Suppressor macrophage treated with lipopolysaccharide for 1 hour (primary cell): ENCODE measurements at places on chromosomes 13 and 19.

- DNase-seq, result peak; percentile 42
Observed at GRCh38 chr13:24618011-24618955, 61.9 kb upstream of the ATP12A start.

- peak; percentile 54 for DNase-seq
Observed at GRCh38 chr19:18205200-18205892, 1.5 kb upstream of the RAB3A start.

DNA sequence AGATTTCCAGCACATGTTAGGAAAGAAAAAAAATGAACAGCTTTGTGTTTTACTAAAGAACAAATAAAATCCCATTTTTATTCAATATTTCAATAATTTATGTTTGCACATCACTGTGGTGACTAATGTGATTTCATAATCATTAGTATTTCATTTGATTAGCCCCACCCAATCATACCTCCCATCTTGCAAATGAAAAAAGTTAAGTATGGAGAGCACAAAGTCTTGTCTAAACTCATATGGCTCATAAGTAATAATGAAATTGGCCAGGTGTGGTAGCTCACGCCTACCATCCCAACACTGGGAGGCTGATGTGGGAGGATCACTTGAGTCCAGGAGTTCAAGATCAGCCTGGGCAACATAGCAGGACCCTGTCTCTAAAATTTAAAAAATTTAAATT is 3.8 kb downstream of the ZNF490 start:
- no peak for DNase-seq

GRCh38 chr13:59277106-59277505 is 886.6 kb downstream of the DIAPH3 start:
- no peak for DNase-seq

DNA sequence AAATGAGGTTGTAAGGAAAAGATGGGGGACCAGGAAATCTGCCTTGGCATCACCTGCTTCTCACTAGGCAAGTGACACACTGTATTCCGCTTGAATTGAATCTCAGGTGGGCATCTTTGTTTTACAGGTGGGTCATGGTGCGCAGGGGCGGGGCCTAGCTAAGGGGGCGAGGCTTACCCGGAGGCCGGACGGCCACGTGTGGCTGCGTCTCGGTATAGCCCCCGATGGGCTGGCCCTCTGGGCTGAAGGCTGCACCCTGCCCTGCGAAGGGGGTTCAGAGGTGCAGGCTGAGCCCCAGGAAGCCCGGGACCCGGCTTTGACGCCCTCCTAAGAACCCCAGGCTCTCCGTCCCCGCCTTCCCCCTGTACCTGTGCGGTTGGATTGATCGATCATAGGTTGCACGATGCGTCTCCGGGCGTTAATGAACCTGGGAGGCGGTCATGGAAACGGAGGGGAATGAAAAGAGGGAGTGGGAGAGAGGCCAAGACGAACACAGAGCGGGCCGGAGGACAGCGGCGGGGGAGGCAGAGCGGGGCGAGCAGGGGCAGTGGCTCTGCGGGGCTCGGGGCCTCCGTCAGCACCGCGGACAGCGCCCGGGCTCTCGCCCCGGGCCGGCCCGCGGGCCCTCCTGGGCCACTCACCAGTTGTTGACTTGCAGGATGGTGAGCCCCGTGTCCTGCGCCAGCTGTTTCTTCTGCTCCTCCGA is 12.5 kb downstream of the MEIS3 start:
- DNase-seq, result peak; percentile 42

GRCh38 chr13:95698047-95698749 is 21.3 kb downstream of the DNAJC3 start:
- no peak for DNase-seq

- DNase-seq, result no peak
Observed at GRCh38 chr19:32649751-32650150, 25.2 kb downstream of the ANKRD27 start.

DNA sequence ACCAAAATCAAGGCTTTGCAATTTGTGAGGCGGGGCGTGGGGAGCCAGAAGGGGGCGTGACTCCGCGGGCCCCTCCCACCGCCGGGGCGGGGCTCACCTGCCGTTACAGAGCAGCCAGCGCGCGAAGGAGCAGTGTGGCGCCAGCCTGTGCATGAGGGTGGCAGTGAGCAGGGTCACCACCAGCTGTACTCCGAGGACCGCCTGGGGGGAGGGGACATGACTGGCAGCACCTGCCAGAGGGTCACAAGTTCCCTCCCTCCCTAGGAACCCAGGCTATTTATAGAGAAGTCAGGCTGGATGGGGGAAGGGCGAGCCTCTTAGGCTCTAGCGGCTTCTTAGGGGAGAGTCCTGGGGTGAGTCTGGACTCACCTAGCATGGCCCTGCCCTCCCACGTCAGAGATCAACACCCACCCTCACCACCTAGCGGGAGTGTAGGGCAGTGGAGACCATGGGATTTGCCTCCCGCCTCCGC is 3.6 kb downstream of the TMEM161A start:
- no peak for DNase-seq

DNA sequence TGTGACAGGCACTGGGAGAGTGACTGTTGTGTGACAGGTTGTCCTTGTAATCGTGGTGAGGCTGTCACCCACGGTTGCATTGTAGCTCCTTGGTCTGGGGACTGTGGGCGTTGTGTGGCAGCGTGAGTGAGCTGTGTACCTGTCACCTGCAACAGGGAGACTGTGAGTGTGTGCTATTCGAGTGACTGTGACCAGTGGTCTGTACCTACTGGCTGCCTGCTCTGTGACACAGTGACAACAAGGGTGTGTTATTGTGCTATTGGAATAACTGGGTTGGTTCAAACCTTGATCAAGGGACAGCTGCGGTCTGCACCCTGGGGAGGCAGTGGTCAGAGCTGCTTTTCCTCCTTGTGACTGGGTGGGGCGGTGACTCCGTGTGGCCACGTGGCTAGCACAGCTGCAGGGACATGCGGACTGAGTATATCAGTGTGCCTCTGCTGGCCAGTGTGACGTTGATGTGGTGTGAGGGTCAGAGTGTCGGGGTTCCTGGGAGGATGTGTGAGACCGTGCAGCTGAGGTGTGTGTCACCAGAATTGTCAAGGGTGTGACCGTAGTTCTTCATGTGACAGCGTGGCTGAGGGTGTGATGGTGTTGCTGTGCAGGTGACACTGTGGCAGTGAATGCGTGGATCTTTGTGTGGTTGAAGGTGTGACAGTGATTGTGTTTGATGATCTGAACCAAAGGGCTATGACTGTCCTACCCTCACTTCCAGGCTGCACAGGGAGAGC is 10.1 kb upstream of the NFIX start:
- peak; percentile 25 for DNase-seq

GRCh38 chr13:108345016-108345415 is 75.5 kb downstream of the TNFSF13B start:
- DNase-seq, result no peak

DNA sequence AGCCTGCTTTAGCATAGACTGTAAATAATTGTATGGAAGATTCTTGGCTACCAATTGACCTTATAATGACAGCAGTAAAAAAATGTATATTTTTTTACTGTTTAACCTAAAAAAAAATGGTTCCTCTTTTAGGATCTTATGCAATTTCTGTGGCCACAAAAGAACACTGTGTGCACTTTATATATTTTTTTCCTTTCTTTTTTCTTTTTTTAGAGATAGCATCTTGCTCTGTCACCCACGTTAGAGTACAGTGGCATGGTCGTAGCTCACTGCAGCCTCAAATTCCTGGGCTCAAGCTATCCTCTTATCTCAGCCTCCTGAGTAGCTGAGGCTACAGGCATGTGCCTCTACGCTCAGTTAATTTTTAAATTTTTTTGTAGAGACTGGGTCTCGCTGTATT is 6.1 kb downstream of the FLT3 start:
- DNase-seq, result peak; percentile 40

DNA sequence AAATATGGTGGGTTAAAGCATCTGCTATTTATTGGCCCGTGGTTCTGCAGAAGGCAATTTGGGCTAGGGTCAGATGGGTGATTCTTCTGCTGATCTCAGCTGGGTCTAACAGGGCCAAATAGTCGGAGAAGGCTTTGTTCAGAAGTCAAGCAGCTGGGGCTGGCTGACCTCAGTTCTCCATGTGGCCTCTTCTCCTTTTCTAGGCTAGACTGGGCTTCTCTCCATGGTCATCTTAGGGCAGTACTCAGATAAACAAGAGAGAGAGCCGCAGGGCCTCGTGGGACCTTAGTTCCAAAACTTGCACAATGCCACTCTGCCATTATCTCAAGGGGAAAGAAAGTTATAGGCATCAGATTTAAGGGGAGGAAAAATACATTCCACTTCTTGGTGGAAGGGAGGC is 89.6 kb downstream of the NALCN start:
- no peak for DNase-seq

DNA sequence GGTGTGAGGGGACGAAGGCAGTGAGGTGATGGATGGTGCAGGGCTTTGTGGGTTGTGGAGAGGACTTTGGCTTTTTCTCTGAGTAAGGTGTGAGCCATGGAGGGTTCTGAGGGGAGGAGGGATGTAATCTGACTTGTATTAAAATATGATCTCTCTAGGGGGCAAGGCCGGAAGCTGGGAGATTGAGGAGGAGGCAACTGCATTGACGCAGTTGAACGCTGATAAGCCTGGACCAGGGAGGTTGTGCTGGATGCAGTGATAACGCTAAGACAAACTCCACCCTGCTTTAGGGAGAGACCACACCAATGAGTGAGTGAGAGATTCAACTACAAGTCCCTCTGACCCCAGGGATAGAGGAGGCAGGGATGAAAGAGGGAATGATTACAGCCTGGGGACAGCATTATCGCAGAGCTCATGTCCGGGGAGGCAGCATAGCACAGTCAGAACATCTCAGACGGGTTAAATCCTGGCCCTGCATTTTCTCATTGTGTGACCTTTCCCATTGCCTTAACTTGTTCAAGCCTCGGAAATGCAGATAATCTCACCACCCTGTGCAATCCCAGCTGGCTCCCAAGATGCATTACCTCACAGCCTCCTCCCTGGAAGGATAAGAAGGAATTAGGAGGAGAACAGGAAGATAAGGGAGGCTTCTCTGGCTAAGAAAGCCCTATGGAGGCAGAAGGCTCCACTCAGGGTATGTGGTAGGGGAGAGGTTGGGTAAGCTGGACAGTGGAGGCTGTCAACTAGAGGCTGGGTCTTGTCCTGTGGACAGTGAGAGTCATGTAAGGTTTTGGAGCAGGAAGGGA is 124.2 kb downstream of the CACNA1A start:
- DNase-seq, result no peak

GRCh38 chr19:31444931-31445330 is 95.7 kb upstream of the TSHZ3 start:
- DNase-seq, result no peak

DNA sequence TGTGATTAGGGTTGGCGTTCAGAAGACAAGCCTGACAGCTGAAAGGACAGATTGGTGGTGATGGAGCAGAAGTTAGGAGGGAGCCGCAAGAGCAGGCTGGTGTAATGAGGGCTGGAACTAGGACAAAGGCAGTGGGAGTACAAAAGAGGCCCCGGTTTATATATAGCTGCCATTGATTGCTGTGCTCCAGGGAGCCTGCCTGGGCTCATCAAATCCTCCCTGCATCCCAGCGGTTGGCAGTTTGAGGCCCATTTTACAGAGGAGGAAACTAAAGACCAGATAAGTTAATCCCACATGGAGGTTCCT is 123.7 kb downstream of the CACNA1A start:
- DNase-seq, result no peak

DNA sequence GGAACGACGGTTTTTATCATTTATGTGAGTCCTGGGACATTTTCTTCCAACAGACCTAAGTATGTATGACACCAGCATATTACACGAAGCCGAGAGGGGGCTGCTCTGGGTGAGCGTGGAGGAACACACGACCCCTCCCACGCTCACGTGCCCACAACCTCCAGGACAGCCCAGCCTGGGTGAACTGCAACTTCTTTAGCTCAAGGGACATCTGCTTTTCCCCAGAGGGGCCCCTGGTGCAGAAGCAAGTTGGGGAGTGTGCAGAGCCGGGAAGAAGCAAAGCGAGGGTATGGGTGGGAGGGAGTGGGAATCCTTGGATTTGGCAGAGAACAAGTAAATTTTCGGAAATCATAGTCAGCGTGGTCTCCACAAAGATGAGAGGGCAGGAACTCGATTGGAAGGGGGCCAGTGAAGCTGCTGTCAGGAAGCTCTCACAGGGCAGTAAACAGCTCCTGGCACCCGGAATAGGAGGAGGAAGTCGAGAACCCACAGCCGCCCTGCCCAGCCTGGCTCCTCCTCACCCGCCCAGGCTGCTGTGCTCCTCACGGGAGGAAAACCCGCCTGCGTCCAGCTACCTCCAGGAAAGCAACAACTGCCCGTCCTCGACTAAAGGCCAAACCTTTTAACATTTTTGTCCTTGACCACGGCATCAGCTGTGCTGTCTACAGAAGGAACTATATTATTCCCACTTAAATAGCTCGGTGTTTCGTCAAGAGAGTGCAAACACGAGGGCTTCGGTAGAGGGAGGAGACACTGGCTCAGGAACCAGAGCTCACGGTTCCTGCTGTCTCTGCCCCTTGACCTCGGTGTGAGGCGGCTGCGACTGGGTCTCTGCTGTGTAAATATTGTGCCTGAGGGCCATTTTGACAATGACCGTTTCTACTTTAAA is 17.2 kb upstream of the CFAP97D2 start:
- DNase-seq, result peak; percentile 69

DNA sequence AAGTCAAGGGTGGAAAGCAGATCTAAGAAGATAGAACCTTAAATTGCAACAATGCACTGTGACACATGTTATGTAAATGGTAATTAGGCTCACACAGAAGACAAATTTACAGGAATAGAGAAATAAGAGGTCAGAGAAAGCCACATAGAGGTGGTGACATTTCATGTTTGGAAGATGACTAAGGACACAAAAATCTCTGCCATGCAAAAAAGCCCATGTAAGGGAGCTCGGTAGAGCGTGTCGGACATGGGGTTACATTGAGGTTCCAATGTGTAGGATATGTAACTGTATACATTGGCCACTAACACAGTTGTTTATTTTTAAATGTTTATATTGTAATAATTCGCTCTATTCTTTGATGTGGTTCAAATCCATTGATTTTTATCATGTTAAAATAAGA is 33.7 kb downstream of the SUGT1 start:
- DNase-seq, result no peak

- DNase-seq, result no peak
Observed at GRCh38 chr13:46315491-46316075, 71.5 kb downstream of the RUBCNL start.

GRCh38 chr13:66969291-66969690 is 260.8 kb downstream of the PCDH9 start:
- DNase-seq, result no peak

GRCh38 chr19:48154003-48154402 is 16.1 kb downstream of the LIG1 start:
- no peak for DNase-seq

DNA sequence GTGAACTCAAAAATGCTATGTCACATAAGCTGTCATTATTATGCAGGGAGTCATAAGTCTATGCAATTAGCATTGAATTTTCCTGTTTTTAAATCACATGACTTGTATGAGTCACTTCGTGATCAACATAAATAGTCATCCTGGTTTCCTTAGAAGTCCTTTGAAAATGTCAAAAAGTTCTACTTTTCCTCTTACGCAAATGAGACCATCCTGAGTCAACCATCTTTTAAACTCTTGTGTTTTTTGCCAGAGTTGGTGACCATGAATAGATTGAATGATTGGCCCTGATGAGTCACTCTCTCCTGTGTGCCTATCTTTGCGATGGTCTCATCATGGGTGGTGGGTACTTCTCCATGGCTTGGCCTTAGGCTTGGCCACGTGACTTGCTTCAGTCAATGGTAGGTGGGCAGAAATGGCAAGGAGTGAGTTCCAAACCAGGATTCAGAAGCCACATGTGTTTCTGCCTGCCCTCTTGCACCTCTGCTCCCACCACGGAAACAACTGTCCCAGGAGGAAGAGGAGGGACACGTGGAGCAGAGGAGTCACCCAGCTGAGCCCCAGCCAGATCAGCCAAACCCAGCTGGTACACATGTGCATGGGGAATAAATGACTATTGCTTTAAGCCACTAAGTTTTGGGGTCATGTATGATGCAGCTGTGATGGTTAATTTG is 123.5 kb upstream of the CACNA1A start:
- DNase-seq, result peak; percentile 70
